Right forelimb (tissue), 1 donor: ENCODE measurements at places on chromosomes 13 and 19.

GRCh38 chr13:32124743-32125142 lies 93.2 kb downstream of the FRY start:
- DNase-seq, result no peak

DNA sequence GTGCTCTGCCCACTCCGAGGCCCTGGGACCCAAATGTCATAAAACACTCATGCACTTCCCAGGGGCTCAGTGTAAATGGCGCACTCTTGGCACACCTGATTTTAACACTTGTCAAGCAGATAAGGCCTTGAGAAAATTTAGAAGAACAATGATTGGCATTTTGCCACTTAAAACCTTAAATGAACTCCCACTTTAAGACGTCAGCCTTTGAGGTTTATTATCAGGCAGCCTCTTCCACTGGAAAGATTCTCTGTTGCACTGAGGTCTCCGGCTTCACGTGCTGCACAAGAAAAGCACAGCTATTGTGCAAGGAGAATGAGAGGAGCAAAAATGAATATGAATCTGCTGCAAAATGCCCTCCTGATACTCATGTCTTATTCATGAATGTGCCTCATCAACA lies 38.5 kb upstream of the ATP11A start:
- DNase-seq, result no peak

DNA sequence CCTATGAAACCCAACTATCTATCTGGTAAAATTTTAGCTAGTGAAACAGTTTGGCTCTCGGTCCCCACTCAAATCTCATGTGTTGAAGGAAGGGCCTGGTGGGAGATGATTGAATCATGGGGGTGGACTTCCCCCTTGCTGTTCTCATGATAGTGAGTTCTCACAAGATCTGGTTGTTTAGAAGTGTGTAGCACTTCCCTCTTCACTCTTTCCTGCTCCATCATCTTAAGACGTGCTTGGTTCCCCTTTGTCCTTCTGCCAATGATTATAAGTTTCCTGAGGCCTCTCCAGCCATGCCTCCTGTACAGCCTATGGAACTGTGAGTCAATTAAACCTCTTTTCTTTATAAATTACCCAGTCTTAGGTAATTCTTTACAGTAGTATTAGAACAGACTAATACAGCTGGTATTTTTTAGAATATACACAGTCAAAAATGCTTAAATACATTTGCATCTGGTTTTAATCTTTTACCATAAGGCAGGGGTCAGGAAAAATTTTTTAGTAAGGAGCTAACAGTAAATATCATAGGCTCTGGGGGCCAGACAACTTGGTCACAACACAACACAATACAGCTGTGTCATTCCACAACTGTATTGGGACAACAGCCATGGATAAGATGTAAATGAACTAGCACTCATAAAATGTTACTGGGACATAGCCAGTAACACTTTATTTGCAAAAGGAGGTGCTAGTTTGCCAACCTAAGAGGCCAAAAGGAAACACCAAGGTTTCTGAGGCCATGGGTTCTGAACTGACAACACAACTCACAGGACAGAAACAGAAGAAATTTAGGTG lies 24.3 kb downstream of the DZIP1 start:
- no peak for DNase-seq

- no peak for DNase-seq
Measured at GRCh38 chr13:107351305-107351704, 783.4 kb upstream of the ARGLU1 start.

DNA sequence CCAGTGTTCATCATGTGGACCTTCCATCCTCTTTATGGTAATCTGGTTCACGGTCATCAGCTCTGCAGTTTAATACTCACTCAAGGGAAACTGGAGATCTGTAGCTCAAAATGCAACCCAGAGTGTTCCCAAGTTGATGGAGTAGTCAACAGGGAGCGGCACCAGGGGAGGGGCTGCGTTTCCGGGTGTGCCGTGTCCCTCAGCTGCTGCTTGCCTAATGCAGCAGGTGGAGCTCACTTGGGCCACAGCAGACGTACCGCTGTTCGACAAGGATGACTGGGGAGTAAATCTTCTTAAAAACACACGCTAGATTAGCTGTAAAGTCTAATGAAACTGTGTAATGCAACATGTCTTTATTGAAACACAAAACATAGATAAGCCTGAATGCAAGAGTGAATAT lies 81.1 kb downstream of the TNFSF13B start:
- no peak for DNase-seq

GRCh38 chr19:16620018-16620417 lies 8.0 kb downstream of the MED26 start:
- no peak for DNase-seq

- DNase-seq, result no peak
Measured at GRCh38 chr19:1312767-1313694, 27.4 kb downstream of the EFNA2 start.

DNA sequence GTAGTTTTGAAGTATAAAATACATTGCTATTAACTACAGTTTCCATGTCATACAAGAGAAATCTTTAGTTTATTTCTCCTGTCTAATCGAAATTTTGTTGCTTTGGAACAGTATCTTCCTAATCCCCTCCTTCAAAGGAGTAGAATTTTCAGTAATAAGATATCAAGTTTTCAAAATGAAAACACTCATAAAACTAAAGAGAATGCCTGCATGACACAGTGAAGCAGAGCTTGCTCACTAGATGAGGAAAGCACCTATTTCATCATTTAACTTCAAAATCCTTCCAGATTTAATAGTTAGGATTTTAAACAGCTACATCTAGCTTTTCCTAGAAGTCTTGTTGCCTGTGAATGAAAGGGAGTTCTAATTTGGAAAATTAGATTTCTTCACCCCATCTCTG lies 80.8 kb downstream of the TNFSF11 start:
- DNase-seq, result no peak

- no peak for DNase-seq
Measured at GRCh38 chr13:50693727-50694126, 149.8 kb downstream of the DLEU7 start.

DNA sequence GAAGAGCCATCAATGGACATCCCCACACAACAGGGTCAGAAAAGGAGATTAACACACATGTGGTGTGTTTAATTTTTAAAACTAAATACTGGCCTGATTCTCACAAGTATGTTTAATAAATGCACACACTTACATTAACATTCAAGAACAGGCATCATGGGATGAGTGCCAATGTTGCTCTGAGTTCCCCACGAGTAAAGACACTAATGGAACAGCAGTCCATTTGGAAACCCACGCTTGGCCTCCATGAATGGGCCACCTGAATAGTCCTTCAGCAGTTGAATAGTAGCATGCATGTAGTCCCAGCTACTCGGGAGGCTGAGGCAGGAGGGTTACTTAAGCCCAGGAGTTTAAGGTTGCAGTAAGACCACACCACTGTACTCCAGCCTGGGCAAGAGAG lies 195.2 kb upstream of the IPO5 start:
- DNase-seq, result no peak

- DNase-seq, result no peak
Measured at GRCh38 chr13:92991692-92992091, 234.9 kb upstream of the GPC6 start.

- no peak for DNase-seq
Measured at GRCh38 chr13:51958217-51958547, 53.1 kb downstream of the ATP7B start.

DNA sequence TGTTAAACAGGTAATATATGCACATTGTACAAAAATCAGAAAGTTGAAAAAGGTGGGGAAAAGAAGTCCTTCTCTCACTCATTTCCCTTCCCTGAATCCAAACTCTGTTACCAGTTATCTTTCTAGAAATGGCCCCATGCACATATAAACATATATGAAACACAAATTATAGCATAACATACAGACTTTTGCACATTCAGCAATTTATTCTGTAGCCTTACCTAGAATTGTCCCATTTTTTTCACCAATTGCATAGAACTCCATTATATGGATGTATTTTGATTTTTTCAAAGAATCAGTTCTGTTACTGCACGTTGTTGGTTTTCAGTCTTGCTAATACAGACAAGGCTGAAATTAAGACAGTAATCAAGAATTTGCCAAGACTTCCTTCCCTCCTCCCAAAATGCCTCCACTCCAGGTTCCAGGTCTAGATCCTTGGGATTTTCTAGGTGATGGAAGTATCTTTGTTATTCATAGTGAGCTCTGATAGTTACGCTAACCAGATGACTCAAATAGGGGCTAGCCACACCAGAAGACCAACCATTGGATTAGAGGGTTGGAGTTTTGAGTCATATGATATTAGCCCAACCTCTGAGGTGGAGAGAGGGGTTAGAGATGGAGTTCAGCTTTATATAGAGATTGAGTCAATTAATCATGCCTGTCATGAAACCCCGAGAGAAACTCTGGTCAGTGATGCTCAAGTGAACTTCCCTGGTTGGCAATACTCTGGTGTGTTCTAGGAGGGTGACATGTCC lies 30.7 kb downstream of the GPR180 start:
- no peak for DNase-seq

GRCh38 chr19:8338835-8339234 lies 4.2 kb downstream of the KANK3 start:
- DNase-seq, result no peak

- DNase-seq, result no peak
Measured at GRCh38 chr19:30148039-30148790, 206.2 kb downstream of the URI1 start.

- DNase-seq, result no peak
Measured at GRCh38 chr19:1171755-1172352, 2.2 kb downstream of the SBNO2 start.

DNA sequence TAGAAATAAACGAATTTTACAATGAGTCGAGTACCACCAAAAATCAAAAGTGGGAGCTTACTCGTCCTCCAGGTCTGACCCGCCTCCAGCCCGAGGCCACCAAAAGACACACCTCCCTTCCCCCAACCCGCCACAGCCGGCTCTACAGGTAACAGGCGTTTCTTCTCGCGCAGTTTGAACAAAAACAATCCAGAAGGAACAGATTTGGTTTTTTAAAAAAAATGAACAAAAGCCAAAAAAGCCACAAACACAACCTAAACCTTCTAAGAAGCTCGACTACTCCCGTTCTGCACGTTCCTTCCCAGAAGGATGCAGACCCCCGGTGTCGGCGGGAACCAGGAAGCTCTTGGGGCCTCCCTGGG lies 671 bp downstream of the ZDHHC20 start:
- DNase-seq, result peak; percentile 50

- no peak for DNase-seq
Measured at GRCh38 chr19:7961920-7962626, 18.6 kb upstream of the TIMM44 start.

DNA sequence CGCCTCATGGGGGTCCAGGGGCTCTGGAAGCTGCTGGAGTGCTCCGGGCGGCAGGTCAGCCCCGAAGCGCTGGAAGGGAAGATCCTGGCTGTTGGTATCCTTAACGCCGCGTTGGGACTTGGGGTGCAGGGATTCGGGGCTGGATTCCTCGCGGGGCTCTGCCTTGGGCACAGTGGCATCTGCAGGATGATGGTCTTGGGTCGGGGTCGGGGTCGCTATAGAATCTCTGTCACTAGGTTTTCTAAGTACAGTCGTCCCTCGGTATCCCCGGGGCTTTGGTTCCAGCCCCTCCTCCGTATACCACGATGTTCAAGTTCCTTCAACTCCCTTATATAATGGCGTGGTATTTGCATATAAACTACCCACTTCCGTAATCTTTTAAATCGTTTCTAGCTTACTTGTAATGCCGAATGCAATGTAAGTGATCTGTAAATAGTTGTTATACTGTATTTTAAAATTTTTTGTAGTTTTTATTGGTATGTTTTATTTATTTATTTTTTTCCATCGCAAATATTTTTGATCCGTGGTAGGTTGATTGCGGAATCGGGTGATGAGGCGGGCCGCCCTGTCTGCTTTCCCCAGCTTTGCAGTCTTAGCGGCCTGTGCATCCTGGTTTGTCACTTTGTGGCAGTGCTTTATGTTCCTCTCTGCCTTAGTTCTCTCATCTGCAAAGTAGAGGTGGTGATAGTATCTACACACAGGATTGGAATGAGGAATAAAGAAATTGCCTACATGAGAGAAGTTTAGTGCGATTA lies 606 bp downstream of the ERCC5 start:
- DNase-seq, result no peak

GRCh38 chr19:11339254-11340098 lies at the start of gene RAB3D:
RAB3D (minus strand) TSS chr19:11339657; CDS start chr19:11337399, 2,258 bp downstream.
- DNase-seq, result peak; percentile 95

DNA sequence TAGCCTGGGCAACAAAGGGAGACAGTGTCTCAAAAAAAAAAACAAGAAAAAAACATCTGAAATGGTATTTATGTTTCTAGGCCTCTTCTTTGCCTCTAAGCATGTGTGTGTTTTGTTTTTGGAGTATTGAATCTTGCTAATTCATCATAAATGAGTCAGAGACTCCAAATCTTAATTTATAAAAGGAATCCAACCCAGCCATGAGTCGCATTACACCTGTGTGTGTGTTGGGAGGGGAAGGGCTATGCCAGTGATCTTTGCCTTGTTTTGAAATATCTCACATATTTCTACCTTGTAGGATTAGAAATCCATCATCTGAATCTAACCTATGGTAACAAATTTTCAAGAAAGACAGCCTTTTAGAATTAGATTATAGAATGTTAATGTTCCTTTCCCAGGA lies 4.0 kb downstream of the ZNF331 start:
- no peak for DNase-seq

- DNase-seq, result no peak
Measured at GRCh38 chr19:42313840-42314755, 989 bp downstream of the TMEM145 start.
